Umbilical cord (tissue), 2 donors: ENCODE measurements at places on chromosomes 4 and X.

DNA sequence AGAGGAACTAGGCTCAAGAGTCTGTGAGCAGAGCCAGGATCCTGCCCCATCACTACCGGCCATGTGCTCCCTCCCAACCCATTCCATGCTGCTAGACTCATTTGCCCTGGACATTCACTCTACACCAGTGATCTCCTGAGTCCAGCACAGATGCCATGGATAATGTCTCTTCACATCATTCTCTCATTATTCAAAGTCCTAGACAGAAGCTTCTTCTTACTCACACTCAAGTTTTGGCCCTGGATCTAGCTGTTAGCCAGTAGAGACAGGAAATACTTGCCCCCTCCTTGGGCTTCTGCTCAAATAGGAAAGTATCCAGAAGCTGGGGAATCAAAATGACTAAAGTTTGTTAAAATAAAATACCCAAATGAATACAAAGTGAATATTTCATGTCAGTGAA, 266.8 kb upstream of the LDB2 start:
- no peak for DNase-seq

DNA sequence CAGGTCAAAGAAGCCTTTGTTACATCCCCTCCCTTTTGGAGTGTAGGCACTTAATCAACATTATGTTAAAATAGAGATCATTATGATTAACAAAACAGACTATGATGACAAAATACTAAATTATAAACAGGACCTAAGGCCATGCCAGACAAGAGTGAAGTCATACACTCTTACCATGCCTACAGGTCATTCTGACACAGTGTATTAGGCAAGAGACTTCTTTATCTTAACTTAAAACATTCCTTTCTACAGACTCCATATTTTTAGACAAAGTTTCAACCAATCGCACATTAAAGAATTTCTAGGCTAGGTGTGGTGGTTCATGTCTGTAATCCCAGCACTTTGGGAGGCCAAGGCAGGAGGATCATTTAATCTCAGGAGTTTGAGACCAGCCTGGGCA, 128.6 kb upstream of the SLC34A2 start:
- no peak for DNase-seq

DNA sequence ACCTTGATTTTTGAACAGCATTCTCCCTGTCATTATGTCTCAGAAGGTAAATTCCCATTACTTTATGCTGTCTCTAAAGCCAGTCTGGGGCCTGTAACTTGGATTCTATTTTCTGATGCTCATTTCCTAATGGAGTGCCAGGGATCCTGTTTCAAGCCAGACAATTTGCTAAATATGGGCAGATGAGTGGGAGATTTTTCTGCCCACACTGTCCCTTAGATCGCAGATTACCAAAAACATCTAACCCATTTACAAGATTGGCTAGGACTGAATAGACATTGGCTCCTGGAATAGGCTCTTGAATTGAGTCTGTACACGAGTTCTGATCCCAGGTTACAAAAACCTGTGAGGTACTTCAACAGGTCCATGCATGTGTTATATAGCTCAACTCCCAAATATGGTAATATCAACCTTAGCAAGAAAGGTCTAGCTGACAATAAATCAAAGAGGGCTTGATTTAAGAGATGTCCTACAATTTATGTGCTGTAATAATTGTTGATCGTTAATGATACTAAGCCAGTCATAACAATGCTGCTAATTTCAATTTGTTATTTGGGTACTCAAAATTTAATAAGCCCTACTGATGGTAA, 5.7 kb downstream of the GPC3 start:
- no peak for DNase-seq

DNA sequence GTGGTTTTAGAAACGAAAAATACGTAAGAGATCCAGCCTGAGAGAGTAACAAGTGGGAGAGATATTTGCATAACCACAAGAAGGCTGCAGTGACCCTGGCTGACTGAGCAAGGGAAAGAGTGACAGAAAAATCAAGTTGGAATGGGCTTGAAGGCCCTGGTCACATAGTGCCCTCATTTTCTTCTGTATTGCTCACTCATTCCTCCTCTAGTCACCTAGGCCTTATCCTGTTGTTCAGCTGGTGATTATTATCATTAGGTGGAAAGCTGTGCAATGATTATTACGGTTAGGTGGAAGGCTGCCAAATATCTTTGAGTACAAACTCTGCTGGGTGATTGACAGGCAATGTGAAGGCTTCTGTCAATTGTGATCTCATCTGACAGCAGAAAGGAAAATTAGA, 2384.1 kb downstream of the PCDH7 start:
- DNase-seq: no peak

GRCh38 chr4:7912826-7913225, 26.8 kb downstream of the AFAP1 start:
- DNase-seq: no peak

DNA sequence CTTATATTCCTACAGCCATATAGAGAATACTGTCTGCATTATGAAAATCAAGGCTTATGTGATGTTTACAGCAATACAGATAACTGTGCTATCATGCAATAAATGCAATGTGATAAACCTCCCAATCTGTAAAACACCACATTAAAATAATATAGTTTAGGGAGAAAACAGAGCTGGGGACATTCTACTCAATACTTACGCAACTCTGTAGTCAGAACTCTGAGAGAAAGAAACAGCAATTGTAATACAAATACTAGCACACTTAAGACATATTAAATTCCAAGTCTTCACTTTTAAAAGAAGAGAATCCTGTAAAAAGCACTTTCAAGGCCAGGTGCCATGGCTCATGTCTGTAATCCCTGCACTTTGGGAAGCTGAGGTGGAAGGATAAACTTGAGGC, 61.4 kb downstream of the ANKRD17 start:
- DNase-seq: no peak

- no peak for DNase-seq
Observed at GRCh38 chr4:15043922-15044321, 41.6 kb downstream of the CPEB2 start.
